ENCODE measurements at places on chromosomes 4 and X.

- DNase-seq: no peak
Measured at GRCh38 chr4:149343614-149344013, 472.0 kb downstream of the IQCM start.

DNA sequence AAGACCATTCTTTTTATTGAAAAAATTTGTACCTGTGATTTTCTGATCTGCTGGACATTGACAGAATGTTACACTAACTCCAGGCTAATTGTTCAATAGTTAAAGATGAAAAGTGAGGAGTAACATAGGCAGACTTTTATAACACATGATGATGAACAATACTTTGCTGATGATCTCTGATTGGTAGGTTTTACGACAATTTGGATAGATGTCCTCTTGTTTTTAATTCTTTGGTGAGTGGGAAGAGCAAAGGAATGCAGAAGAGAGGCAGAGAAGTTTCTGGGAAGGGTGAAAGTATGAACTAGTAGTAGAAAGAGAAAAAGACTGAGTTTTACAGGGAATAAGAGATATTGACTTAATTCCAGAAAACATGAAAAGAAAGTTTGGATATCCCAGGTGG, 267.3 kb upstream of the HAND2 start:
- no peak for DNase-seq

DNA sequence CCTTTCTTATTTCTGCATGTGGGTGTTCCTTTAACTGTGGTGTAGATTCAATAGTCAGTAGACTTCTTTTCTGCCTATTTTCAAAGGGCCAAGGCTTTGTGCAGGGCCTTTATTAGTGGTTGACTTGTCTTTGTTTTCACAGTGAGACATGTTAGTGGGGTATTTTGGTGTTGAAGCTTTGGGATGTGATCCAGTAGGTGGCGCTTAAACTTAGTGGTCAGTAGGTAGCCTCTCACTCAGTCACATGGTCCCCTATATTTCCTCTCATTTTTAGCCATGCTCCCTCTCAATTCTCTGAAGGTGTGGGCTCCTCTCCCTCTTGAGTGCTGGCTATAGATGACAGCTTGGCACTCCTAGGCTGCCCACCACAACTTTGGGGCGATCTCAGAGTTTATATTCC, 23.4 kb upstream of the SLC10A7 start:
- DNase-seq: peak; percentile 18

DNA sequence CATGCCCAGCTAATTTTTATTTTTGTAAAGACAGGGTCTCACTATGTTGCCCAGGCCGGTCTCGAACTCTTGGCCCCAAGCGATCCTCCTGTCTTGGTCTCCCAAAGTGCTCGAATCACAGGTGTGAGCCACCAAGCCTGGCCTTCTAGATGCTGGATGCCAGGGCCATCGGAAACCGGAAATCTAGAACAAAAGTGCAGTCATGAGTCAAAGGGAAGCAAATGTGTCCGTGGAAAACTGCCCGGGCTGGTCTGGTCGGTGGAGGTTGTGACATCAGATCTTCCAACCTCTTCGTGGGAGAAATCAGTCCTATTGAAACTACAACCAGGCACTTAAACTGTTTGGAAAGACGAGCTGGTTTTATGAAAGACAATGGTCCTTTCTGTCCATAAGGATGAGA, 92.3 kb upstream of the SHOX start:
- no peak for DNase-seq

DNA sequence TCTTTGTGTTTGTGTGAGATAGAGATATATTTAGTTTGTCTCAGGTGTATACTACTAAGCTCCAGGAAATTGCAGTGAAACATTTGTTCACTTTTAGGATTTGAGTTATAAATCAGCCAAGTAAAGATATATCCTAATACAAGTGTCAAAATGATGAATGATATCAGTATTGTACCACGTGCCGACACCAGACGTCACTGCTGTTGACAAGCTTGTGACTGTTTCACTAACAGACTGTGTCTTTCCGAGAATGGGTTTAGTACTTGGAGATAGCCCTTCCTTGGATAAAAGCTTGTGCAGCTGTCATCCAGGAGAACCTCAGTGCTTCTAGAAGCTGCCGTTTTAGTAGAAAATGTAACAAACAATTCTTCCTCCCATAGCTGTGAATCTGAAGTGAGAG, 343.3 kb downstream of the FBXO8 start:
- no peak for DNase-seq

DNA sequence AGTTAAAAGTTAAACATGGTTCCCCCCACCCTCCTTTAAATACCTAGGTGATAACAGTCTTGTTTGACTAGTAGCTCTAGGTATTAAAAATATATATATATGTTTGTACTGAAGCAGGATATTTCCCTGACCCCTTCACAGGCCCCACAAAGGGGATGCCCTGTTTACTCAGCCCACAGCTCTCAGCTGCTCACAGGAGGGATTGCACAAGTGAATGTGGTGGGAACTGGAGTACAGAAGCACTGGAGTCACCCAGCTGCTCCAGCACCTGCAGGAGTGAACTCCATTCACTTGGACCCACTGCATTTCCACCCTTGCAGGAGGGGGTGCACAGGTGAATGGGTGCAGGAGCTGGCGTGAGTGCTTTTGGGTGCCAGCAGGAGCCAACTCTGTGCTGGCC, 99.3 kb upstream of the TLR3 start:
- no peak for DNase-seq

- DNase-seq: no peak
Measured at GRCh38 chr4:88729146-88729760, 31.6 kb upstream of the NAP1L5 start.

DNA sequence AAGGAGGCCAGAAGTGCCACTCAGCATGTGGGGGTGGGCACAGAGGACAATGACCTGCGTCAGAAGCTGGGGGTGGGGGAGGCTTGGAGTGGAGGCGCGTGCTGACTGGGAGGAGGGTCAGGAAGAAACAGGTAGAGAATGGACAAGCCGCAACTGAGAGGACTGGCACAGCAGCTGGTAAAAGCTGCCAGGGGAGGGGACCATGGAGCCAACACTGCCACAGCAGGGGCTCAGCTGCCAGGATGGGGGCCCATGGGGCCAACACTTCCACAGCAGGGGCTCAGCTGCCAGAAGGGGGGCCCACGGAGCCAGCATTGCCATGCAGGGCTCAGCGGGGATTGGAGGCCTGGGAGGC, 19.1 kb downstream of the RNF212 start:
- no peak for DNase-seq

GRCh38 chrX:150566734-150567182, 1.7 kb upstream of the MTM1 start:
- no peak for DNase-seq

GRCh38 chr4:124515591-124515990, 196.9 kb downstream of the ANKRD50 start:
- DNase-seq: no peak

- DNase-seq: no peak
Measured at GRCh38 chr4:15656038-15656470, 897 bp upstream of the FBXL5 start.

- DNase-seq: no peak
Measured at GRCh38 chrX:20639115-20639514, 372.4 kb upstream of the RPS6KA3 start.

- DNase-seq: no peak
Measured at GRCh38 chrX:115889121-115889890, 281.2 kb upstream of the AGTR2 start.

DNA sequence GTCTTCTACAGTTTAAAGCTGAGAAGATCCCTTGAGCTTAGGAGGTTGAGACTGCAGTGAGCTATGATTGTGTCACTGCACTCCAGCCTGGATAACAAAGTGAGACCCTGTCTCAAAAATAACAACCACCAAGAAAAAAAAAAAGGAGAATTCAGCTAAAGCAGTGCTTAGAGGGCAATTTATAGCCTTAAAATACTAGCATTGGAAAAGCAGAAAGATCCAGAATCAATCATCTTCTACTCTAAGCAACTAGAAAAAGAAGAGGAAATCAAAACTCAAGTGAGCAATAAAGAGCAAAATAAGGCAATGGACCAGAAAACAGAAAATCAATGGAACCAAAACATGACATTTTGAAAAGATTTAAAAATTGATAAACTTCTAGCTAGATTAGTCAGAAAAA, 639 bp upstream of the PI4K2B start:
- no peak for DNase-seq

DNA sequence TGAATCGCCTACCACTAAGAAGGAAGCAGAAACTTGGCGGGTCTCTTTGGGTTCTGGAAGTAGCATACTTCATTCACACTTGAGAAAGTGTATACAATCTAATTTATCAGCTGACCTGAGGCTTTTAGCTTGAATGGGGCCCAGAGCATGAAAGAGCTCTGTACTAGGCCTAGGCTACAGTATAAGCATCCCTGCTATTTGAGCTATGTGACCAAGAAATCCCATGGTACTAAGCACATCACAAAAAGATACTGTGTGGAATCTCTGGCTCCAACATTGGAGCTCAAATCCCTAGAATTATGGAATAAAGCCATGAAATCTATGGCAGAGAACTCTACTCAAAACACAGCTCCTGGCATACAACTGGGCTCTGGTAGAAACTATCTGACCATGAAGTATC, 43.9 kb upstream of the CCDC149 start:
- DNase-seq: no peak

DNA sequence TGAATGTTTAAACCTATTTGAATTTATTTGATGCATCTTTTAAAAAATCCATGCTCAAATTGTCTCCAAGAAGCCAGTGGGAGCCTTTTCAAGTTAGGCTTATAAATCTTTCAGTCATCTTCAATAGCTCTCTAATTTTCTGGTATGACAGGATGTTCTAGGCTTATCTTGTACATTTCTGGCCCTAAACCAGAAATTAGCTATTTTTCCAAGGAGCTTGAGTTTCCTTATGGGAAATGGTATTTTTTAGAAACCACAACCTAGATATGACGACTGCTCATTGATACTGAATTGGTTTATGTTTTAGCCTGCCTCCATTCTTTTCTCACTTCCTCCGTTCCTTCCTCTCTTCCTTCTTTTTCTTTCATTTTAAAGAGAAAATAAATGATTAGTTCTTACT, 172.3 kb downstream of the SPRY1 start:
- no peak for DNase-seq

GRCh38 chr4:14810121-14810520, 192.2 kb upstream of the CPEB2 start:
- no peak for DNase-seq

GRCh38 chrX:87788976-87789375, 271.4 kb downstream of the KLHL4 start:
- DNase-seq: no peak

GRCh38 chrX:102837847-102838246, 99.2 kb upstream of the RAB40AL start:
- DNase-seq: no peak

GRCh38 chr4:89121387-89122068, 10.2 kb downstream of the TIGD2 start:
- no peak for DNase-seq

DNA sequence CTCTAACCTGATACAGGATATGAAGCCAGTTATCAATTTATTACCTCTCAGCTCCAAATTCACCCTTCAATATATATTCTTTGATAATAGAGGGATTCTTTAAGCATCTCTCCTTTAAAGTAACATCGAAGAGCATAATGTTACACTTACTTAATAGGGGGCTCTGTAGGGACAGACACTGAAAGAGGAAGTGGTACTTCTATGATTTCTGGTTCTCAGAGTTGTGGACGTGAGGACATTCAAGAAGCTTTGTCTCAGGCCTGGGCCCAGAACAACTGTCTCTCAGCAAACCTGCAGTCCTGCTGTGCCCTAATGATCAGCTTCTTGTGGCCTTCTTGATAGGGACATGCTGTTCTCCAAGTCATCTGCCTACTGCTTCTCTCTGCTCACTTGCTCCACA, 4.2 kb upstream of the ZXDB start:
- no peak for DNase-seq

All from mammary epithelial cell (primary cell).